ENCODE measurements at places on chromosomes 2 and 18. TPM values are rescaled to one million over a fixed set of nuclear protein-coding genes. Genes with fewer than 3 reads are reported as not detected.

The SKOR2 gene
- not detected for total RNA-seq

The GTF3C2 gene
- total RNA-seq = 24.5 TPM

The MLPH gene
- total RNA-seq = 11.7 TPM

The SERPINB11 gene
- not detected for total RNA-seq

The COL4A4 gene
- total RNA-seq = 15.9 TPM

The GEN1 gene
- 1.8 TPM for total RNA-seq

The SETBP1 gene
- total RNA-seq = 3.5 TPM

The KCNK3 gene
- total RNA-seq = 0.09 TPM

The TMEM198 gene
- 1.9 TPM for total RNA-seq

The DSG2 gene
- 1.4 TPM for total RNA-seq

The POMC gene
- 6.1 TPM for total RNA-seq

The GRHL1 gene
- total RNA-seq = not detected

The FER1L5 gene
- under 0.01 TPM for total RNA-seq

The GCKR gene
- total RNA-seq = not detected

The DSC3 gene
- total RNA-seq = 2.8 TPM

The C18orf54 gene
- total RNA-seq = 2.0 TPM

The ABCG5 gene
- not detected for total RNA-seq

The ARHGAP25 gene
- 1.8 TPM for total RNA-seq

The NETO1 gene
- not detected for total RNA-seq

The LOXHD1 gene
- total RNA-seq = not detected

The GCG gene
- not detected for total RNA-seq

The ERICH2 gene
- not detected for total RNA-seq

The TMEM169 gene
- total RNA-seq = 0.43 TPM

The ALLC gene
- total RNA-seq = not detected

The GPR17 gene
- total RNA-seq = not detected

The STARD6 gene
- not detected for total RNA-seq

The GALR1 gene
- not detected for total RNA-seq

The ALK gene
- total RNA-seq = not detected

The MAP3K19 gene
- not detected for total RNA-seq

The OTOF gene
- total RNA-seq = not detected

The FMNL2 gene
- total RNA-seq = 16.5 TPM

The ASB18 gene
- total RNA-seq = not detected

The TCF23 gene
- total RNA-seq = not detected

The GREB1 gene
- total RNA-seq = 0.23 TPM

The CASP10 gene
- total RNA-seq = 4.0 TPM

The UGT1A6 gene
- not detected for total RNA-seq

The TCF7L1 gene
- total RNA-seq = 3.0 TPM

The VWC2L gene
- not detected for total RNA-seq
